Activated T-helper 1 cell treated with anti-CD3 and anti-CD28 coated beads, Interleukin-12 subunit alpha, Interleukin-12 subunit beta, Interleukin-2, Interleukin-4 antibody, amounts not matched to agents 30 ng/mL and 10 ng/mL and 1 ng/mL, durations not matched to agents 14 hours and 24 hours and 36 hours (primary cell): ENCODE measurements at places on chromosomes 4 and X.
A peak's percentile ranks its signal among the peaks of the same experiment; 100 is the strongest.

DNA sequence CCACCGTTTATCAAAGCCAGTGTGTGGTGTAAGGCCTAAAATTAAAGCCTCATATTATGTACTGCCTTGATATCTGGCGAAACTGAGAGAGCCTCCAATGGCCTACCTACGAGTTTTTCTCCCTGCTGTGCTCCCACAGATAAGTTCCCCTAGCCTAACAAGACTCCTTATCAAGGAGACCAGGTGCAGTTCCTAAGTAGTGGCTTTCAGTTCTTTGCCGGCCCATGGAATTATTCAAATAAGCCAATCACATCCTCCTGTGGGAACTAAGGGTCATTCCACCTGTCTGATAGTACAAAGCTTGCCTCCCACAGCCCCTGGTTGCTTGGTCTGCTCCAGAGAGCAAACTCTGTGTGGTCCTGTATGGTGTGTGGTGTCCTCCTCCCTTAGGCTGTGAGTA, 99.8 kb upstream of the TEX13C start:
- no peak for DNase-seq

DNA sequence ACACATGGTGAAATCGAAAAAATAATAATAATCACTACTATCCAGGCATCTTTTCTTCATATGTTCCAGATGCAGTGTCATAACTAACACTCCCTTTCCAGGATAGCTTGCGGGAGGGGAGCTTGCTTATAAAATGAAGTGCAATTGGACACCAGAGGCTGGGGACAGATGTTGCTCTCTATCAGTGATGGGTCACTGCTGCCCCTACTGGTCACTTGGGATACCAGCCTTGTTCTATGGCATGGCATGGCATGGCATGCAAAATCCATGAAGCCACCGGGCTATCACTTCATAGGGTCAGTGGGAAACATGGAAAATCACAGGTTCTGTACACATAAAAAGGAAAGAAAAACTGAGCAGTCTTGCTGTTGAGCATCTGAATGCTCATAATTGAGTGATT, 168.1 kb downstream of the GLRA2 start:
- no peak for DNase-seq

- no peak for DNase-seq
These were observed 101.1 kb downstream of the ADGRL3 start for GRCh38 chr4:61301271-61301670.

DNA sequence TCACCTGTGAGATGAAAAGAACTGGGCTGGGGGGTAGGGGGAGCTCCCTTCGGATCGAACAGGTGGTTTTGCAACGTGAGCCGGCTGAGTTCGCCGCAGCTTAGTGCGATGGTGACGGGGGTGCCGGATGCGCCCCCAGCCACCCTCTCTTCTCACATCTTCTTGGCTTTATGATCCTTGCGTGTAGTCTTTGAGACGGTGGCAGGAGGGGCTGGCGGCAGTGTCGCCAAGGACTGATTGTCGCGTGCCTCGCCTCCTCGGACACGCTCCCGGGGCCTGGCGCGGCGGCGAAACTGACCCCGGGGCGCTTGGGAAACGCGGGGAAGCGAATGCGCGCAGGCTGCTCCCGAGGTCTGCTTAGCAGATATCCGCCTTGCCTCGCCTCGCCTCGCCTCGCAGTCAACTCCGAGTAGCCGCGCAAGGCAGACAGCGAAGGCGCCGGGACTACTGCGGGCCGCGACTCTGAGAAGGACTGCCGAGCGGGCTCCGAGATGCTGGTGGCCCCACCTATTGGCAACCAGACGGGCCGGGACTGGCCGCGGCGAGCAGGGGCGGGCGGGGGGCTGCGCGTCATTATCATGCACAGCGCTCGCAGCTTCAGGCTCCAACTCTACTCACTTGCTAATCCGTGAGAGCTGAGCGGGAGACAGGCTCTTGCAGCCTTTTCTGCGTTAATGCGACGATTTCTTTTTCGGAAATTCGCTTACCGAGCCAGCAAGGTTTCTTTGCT, 1.5 kb downstream of the GRID2 start:
- no peak for DNase-seq

DNA sequence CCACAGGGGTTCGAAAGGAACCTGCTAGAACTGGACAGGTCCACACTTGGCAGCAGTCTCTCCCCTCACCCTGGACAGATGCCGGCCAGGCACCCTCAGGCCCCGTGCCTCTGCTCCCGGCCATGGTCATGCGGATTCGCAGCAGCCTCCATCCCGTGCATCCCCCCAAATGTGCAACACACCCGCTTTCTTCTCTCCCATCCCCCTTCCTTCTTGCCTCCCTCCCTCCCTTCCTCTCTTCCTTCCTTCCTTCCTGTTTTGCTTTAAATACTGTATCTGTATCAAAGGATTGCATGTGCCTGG, 35.0 kb upstream of the HMX1 start:
- no peak for DNase-seq

GRCh38 chrX:153954558-153955227, 10.2 kb upstream of the RENBP start:
- DNase-seq: no peak

DNA sequence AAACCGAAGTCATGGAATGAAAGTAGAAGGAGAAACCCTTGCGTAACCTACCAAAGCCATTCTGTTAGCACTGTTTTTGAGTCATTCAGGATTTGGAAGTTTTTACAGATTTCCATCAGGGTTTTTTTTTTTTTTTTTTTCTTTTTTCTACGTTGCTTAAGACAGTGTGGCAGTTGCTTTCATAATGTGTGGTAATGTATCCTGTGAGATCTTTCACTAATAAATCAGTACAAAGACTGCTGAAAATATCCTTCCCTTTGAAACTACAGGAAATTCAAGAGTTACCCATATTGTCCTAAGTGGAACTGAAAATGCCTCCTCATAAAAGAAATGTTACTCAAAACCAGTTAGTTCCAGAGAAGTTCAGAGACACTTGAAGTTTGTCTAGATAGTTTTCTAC, 137.8 kb downstream of the RAPGEF2 start:
- no peak for DNase-seq

- DNase-seq: no peak
These were observed at the start of gene AADAT for GRCh38 chr4:170089668-170090351. Gene AADAT (minus strand): TSS chr4:170089956. CDS start chr4:170089690, 266 bp downstream.

DNA sequence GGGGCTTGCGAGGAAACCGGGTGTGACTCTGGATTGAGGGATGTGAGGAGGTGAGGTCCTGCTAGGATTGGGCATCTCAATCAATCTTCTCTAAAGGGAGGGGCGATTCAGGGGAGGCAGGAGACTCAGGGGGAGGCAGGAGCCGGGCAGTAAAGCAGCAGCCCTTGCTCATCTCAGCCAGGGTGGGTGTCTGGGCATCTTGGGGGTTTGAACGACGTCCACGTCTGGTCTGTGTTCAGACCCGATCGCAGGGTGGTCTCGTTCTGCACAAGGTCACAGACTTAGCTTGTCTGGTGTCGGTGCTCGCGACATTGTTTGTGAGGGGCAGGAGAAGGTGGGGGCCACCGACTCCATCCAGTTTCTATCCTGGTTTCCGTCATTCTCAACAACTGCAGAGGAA, 231.3 kb upstream of the PSAPL1 start:
- no peak for DNase-seq

GRCh38 chr4:168725930-168726329, 229.1 kb downstream of the PALLD start:
- no peak for DNase-seq

DNA sequence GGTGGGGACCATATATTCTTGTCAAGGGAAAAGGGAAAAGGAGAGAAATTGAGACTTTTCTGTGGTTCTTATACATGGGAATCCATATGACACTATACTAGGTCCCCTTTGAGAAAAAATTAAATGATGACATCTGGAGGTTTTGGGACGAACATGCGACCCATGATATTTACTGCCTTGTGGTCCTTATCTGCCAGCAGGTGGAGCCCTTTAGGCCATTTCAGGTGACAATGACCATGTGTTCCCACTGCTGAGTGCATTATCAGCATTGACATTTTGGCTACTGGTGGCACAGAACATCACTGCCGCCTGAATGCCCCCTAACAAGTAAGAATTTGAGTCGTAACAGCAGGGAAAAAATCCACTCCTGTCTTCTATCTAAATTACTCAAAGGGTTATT, 843.4 kb downstream of the FSTL5 start:
- no peak for DNase-seq

DNA sequence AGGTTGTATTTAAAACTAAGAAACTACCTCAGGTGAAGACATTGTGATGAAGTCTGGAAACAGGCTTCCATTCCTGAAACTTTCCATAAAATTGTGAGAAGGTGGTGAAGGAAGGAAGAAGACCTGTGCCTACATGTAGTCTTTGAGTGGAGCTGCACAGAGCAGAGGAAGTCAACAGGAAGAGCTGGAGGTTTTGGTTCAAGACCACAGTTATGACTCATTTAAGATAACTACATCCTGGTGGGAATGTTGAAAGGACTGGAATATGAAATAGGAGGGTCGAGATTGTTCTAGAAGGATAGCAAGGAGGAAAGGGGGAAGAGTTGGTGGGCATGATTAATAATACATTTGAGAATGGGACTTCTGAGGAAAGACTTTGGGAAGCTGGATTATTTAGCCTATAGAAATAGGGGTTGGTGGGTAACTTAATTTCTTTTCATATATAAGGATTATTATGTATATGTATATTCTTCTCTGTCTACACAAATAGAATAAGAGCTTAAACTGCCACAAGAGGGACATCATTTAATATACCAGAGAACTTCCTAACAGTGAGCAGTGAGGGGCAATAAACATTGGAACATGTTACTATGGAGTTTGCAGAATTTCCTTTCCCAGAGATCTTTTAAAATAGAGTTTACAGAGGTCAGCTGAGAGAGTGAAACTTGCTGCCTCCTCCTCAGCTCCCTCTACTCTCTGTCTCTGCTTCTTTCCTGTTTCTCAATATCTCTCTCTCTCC, 23.5 kb downstream of the AWAT2 start:
- DNase-seq: no peak

DNA sequence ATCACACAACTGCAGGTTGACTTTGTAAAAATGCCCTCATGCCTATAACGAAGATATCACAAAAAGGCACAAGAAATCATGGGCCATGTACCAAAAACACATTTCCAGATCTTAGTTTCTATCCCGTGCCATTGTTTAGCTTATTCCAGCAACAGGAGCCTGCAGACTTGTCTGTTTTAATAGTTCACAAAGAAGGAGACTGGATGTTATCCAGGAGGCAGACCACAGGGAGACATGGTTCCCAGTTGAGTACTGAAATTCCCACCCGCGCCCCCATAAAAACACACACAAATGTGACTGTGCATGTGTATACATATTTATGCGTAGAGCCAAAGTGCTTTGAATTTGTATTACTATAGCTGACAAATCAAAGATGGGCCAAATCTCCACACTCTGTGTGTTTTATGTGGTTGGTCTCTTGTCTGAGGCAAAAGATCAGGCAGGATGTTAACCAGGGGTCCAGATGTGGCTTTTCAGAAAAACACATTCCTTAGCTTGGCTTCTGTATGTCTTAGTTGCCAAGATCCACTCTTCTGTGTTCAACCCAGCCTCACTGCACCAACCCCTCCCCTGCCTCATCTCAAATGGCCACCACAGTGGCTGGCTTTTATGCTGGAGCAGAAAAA, 469.2 kb upstream of the DIPK2B start:
- DNase-seq: no peak

DNA sequence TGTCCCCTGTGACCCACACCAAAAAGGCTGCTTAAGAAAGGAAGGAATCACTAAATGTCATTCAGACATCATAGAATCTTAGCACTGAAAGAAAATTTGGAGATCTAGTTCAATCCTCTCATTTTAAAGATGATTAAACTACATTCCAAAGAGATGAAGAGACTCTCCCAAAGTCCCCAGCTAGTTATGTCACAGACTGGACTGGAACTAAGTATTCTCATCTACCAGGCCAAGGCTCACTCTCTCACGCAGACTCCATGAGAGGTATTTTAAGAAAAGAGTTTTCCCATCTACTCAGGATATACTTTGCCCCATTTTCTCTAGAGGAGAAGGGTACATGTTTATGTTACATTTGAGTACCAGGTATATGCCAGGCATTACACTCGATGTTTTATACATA, 6.9 kb downstream of the FABP2 start:
- DNase-seq: no peak

DNA sequence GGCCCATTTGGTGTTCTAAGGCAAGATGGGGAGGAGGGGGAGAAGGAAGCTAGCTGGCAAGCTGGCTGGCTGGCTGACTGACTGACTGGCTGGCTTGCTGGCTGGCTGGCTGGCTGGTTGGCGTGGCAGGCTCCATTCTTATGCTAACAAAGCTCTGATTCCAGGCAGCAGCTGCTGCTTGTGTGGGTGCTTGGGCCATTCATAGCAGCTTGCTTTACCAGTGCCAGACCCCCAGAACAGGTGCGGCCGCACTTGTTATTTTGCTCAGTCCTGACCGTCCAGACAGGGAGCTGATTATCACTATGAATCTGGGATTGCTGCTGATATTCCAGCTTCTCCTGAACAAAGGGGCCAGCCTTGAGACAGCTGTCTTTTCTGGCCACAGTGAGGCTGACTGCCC, 131.2 kb upstream of the PAK3 start:
- DNase-seq: no peak

- DNase-seq: no peak
These were observed 44.7 kb downstream of the TMEM156 start for GRCh38 chr4:38987491-38987890.

- no peak for DNase-seq
These were observed 46.6 kb upstream of the FAM47C start for GRCh38 chrX:36961590-36961989.

DNA sequence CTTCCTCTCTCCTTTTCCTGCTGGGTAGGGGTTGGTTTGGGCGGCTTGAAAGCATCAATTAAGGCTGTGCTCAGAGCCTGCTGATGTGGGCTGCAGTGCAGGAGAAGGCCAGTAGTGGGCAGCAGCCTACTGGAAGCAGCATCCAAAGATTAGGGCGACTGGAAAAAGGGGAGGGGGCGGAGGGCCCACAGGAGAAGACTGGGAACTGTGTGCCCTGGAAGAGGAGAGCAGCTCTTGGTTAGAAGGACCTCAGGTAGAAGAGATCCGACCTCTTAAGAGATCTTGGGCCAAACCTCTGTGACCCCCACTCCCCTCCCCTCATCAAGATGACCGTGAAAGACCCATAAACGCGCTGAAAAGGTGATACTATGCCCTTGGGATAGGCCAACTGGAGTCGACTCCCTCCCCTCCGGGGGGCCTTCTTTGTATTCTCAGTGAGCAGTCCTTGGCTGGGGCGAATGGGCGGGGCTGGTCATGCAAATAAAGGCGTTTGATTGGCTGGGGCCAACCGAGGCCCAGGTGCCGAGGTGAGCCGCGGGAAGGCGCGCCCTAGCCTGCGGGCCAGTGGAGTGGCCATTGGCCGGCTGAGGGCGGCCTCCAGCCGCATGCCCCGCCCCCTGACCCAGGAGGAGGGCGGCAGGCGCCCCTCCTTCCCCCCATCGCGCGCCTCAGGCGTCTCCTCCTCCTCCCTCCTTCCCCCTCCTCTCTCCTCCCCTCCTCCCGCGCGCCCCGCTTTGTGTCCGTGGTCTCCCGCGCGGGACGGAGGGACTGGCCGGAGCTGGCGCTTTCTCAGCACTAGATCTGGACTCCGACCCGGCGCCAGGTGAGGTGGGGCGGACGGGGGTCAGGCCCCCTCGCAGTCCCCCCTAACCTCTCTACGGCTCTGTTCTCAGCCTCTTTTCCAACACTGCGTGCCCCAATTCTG, 10.1 kb downstream of the DLG3 start:
- DNase-seq: peak; percentile 67
